ENCODE measurements at places on chromosomes 13 and 19.

- no peak for DNase-seq
Measured at GRCh38 chr13:53953183-53953582, 924.6 kb downstream of the OLFM4 start.

- no peak for DNase-seq
Measured at GRCh38 chr13:37270226-37271001, 164.9 kb upstream of the CSNK1A1L start.

DNA sequence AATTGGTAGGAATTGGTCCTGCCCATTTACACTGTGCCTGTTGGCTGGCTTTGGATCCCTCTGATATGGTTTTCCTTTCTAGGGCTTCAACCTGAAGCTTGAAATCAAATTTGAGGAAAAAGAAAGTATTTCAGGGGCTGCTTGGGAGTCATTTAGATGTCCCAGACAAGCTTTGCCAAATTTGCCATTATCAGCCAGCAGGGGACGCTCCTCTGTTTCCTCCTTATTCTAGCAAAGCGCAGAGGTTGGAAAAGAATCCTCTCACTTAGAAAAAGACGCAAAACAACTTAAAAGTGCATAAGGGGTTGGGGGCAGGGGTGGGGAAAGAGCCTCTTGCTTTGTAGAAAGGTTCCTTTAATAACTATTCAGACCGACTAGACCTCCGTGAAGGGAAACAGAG, 1211.1 kb upstream of the PCDH20 start:
- DNase-seq = no peak

GRCh38 chr19:54804101-54804500, 691 bp downstream of the KIR2DL4 start:
- no peak for DNase-seq

GRCh38 chr13:95226932-95227695, 74.1 kb downstream of the ABCC4 start:
- DNase-seq = no peak

DNA sequence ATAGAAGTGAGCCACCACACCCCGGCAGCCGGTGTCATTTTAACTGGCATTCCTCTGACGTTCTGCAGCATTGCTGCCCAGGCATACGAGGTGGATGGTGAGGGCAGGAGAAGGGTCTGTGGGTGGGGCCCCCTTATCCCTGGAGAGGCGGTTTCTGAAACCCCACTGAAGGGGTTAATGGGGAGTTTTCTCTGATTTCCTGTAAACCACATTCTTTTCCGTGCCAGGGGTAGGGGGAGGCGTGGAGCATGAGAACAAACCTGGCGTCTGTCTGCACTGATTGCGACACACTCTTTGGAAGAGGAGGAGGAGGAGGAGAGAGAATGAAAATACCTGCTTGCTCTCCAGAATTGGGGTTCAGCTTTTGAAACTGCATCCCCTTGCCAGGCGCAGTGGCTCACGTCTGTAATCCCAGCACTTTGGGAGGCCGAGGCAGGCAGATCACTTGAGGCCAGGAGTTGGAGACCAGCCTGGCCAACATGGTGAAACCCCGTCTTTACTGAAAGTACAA, 2.7 kb upstream of the C3 start:
- DNase-seq = no peak

DNA sequence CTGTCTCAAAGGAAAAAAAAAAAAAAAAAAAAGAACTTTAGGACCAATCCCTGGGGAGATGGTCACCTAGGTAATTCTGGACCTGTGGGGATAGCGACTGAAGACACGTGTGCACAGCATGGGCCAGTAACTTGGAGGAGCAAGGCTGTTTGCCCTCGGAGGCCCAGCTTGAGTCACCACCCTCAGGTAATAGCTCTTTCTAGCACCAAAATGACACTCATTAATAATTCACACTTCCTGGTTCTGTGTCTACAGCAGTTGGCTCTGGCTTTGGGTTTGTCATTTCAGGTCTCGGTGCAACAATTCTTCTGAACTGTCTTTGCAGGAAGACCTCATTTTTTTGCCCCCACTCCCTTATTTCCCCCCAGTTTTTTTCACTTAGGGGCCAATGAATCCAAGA, 3.9 kb upstream of the ATP11A start:
- no peak for DNase-seq
